ENCODE measurements at places on chromosomes 5 and 9.

DNA sequence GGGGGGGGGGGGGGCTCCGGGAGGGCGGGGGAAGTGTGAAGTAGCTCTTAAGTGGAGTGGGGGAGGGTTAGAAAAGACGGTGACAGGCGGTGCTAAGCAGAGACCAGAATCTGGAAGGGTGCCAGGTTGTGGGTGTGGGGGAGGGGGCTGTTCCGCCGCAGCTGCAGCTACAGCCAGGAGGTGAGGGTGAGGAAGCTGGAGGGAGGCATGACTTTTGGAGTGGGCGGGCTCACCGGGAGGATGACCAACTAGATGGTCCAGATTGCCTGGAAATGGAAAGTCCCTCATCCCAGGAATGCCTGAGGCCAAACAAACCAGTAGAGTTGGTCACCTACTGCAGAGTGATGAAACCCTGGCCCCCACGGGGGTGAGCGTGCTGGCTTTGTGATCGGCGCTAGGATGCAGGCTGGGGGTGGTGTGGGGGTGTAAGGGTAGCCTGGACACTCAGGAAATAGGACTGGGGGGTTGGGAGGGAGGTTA is 158.1 kb upstream of the SHB start:
- DNase-seq: peak; percentile 73

DNA sequence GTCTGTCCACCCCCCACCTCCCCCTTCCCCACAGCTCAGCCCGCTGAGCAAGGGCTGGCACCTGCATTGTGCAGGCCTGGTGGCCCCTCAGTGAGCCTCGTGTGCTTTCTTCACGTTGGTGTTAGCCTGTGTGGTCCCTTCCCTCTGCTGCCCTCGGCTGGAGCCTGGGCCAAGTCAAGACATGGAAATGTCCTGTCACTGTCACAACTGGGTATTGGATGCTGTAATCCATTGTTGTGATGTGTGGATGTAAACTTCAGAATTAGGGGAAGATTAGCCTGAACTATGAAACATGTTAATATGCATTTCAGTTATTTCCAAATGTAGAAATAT is 103.9 kb downstream of the TRIO start:
- DNase-seq: no peak

- peak; percentile 2 for DNase-seq
Measured at GRCh38 chr9:134435550-134436378, 109.5 kb downstream of the RXRA start.

DNA sequence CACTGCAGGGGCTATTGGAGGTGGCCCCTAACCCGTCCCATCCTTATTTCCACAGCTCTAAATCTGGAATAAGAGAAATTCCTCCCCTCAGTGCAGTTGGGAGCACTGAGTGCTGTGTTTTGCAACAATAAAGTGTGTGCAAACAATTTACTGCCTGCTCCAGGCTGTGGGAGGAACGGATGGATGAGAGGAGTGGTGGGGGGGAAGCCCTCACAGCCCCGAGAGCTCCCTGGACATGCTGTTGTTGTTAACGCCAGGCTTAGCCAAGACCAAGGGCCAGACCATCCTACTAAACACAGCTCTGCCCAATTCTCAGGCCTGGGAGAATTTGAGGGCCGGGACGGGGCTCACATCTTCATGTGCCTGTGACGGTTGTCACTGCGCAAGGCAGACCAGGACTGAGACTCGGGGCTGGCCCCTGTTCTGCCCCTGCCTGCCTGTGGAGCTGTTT is 200.2 kb downstream of the DAB2IP start:
- DNase-seq: no peak

- DNase-seq: no peak
Measured at GRCh38 chr9:110364451-110364850, 26.8 kb upstream of the TXNDC8 start.

DNA sequence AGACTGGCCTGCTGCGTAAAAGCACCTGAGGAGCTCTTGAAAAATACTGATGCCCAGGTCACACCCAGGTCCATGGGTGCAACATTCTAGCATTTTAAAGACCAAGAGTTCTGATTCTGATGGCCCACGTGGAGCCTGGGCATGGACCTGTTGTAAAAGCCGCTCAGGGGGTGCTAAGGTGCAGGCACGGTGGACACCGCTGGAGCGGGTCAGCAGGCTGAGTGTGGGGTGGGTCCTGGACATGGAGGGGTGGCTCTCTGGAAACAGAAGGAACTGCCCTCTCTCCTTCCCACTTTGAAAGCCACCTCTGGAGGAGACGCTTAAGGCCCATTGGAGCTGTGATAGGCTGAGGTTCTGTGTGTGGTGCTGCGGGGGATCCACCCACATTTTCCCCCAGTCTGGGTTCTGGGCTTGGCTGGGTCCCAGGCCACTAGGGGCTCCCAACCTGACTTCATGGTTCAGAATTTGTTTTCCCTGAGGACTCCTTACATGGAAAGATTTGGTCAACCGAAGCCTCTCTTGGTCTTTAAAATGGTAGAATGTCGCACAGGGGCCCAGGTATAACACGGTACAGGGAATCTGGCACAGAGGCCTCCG is 16.6 kb downstream of the GPRIN1 start:
- no peak for DNase-seq

- no peak for DNase-seq
Measured at GRCh38 chr5:153939101-153939500, 99.6 kb downstream of the FAM114A2 start.

- peak; percentile 16 for DNase-seq
Measured at GRCh38 chr9:1709347-1709746, 305.8 kb upstream of the SMARCA2 start.

- no peak for DNase-seq
Measured at GRCh38 chr5:8695902-8696845, 827.2 kb downstream of the MTRR start.

DNA sequence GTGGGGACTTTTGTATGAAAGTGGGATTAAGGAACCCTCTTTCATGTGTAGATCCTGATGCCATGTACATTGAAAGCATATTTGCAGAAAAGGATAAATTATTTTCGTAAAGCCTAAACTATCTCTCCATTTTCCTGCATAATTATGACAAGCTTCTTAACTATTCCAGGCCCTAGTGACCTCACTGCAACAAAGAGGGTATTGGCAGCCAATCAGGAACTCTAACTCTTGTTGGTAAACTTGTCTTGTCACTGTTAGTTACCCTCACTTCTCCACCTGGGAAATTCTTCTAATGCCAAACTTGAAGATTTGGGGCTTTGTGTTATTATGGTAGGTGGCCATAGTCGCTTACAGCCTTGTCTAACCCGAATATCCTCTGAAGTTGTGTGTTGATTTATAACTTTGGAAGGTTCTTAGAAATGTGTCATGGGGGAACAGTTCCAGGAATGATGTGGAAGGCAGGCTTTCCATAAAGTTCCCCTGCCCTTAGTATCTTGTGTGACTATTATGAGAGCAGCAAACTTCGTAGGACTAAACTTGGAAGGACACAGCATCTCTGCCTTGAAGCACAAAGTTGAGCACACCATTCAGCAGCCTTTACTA is 52.5 kb downstream of the IQGAP2 start:
- no peak for DNase-seq

DNA sequence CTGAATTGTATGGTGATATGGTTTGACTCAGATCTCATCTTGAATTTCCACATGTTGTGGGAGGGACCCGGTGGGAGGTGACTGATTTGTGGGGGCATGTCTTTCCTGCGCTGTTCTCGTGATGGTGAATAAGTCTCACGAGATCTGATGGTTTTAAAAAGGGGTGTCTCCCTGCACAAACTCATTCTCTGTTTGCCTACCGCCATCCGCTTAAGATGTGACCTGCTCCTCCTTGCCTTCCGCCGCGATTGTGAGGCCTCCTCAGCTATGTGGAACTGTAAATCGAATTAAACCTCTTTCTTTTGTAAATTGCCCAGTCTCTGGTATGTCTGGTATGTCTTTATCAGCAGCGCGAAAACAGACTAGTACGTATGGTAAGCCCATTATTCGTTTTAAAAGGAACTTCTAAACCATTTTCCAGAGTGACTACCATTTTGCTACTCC is 48.7 kb downstream of the SLC36A1 start:
- no peak for DNase-seq

- no peak for DNase-seq
Measured at GRCh38 chr9:92846662-92847145, 31.1 kb downstream of the ZNF484 start.

- no peak for DNase-seq
Measured at GRCh38 chr5:15938186-15938585, 241.4 kb downstream of the MARCHF11 start.

DNA sequence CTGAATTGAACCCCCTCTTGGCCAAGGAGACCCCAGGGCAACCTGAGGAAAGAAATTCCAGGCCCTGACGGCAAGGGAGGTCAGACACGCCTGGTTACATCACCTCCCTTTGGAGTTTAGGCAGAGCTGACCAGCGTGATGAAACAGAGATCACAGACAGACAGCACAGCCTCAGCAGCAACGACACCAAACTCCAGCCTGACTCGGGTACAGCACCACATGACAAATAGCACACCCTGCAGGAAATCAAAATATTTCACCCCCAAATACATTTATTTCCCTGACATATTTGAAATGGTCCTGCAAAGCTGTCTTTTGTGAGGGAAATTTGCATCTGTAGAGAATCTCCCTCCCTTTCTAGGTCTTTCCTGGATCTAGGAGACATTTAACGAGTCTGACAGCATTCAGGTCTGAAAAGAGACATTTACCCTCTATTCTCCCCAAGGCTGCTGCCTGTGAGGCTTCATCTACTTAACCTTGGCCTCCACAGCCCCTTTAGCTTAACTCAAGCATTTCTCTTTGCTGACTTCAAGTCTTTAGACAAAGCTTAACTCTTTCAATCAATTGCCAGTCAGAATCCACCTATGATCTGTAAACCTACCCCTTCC is 2.6 kb downstream of the QSOX2 start:
- peak; percentile 13 for DNase-seq

All from ACHN (cell line).